Neural progenitor cell (in vitro differentiated cells): ENCODE measurements at places on chromosomes 3 and 15. TPM values are rescaled to one million over a fixed set of nuclear protein-coding genes. Genes with fewer than 3 reads are reported as not detected.

- peak within 1 kb of the TSS; percentile 42 for H3K4me3 ChIP-seq
- peaks cover 64% of the 10 kb centered on the region for H3K27me3 ChIP-seq
- no peak within 1 kb of the TSS for H3K27ac ChIP-seq
- DNase-seq = peak; percentile 77
- H3K36me3 ChIP-seq = no peaks in the 10 kb centered on the region
Measured at GRCh38 chr15:41513506-41514227, at the start of gene LTK. Gene LTK (minus strand): TSS chr15:41513827. CDS start chr15:41513709, 118 bp downstream.

DNA sequence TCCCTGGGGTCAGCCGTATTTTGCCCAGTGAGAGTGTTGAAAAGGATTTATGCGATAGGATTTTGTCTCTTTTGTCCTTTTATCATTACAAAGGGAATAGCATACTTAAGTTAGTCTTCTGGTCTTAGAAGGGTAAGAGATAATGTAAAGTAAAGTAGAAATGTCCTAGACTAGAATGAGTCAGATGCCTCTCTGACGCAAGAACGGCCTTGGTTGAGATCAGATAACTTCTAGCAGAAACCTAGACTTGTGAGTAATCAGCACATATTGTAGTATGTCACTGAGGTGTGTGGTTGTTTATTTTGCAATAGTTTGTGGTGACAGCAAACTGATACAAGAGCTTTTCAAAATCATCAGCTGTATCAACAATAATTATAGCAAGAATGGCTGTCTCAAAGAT, 866.1 kb downstream of the NSUN3 start:
- no peaks in the 10 kb centered on the region for H3K4me1 ChIP-seq
- H3K27me3 ChIP-seq = no peaks in the 10 kb centered on the region
- H3K36me3 ChIP-seq = no peaks in the 10 kb centered on the region
- H3K4me3 ChIP-seq = no peak overlapping the region
- no peak for DNase-seq

- no peaks in the 10 kb centered on the region for H3K27me3 ChIP-seq
- peaks cover 13% of the 10 kb centered on the region for H3K4me1 ChIP-seq
- no peak overlapping the region for H3K4me3 ChIP-seq
- no peak for DNase-seq
- no peaks in the 10 kb centered on the region for H3K36me3 ChIP-seq
- no peak overlapping the region for H3K27ac ChIP-seq
Measured at GRCh38 chr15:70505411-70505919, 257.9 kb downstream of the UACA start.

- H3K27me3 ChIP-seq = no peaks in the 10 kb centered on the region
- DNase-seq = no peak
- H3K4me3 ChIP-seq = no peak overlapping the region
Measured at GRCh38 chr3:33577173-33577572, 137.0 kb upstream of the UBP1 start.

DNA sequence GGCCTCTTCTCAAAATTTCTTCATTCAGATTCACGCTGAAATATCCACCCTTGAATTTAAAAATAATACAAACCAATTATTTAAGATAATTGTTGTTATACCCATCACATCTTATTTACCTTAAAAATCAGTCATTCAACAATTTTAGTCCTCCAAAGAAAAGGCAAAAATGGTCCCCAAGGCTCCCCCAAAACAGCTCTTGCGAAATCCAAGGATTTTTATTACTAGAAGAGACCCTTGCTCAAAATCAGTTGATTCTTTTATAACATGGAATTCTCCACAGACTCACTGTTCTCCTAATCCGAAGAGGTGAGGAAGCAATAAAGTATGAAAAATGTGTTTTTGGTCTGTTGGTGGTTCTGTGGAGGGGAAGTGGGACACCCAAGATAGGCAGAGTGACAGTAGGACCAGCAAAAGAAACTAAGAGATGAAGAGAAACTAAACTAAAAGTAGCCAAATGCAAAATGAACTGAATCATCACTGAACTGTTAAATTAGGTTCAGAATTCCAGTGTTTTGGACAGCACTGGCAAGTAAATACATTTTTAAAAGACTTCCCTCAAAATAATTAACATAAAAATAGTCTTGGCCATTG, 19.1 kb upstream of the PLCH1 start:
- H3K4me1 ChIP-seq = no peaks in the 10 kb centered on the region
- H3K27ac ChIP-seq = no peak overlapping the region
- H3K27me3 ChIP-seq = no peaks in the 10 kb centered on the region
- no peak overlapping the region for H3K4me3 ChIP-seq
- DNase-seq = no peak

DNA sequence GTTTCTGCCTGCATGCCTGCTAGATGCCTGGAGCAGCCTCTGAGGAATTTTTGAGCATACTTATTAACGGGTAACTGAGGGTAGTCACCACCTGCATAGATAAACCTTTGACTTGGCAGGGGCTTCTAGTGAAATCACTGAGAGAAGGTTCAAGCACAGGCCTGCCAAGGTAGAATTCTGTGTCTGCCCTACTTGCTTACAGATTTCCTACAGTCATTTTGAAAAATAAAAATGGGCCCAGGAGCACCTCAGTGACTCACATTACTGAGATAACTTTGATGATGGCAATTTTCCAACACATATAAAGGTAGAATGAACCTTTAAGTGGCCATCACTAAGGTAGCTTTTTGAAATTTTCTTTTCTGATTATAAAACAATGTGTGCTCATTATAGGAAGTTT, 10.8 kb downstream of the CRTAP start:
- H3K36me3 ChIP-seq = no peaks in the 10 kb centered on the region
- H3K27ac ChIP-seq = no peak overlapping the region
- no peak for DNase-seq
- H3K4me3 ChIP-seq = no peak overlapping the region
- H3K4me1 ChIP-seq = peaks cover 4% of the 10 kb centered on the region

- no peak overlapping the region for H3K27ac ChIP-seq
- H3K4me3 ChIP-seq = no peak overlapping the region
- no peaks in the 10 kb centered on the region for H3K36me3 ChIP-seq
- no peaks in the 10 kb centered on the region for H3K27me3 ChIP-seq
- H3K4me1 ChIP-seq = no peaks in the 10 kb centered on the region
Measured at GRCh38 chr15:88509321-88509720, 37.2 kb downstream of the DET1 start.

DNA sequence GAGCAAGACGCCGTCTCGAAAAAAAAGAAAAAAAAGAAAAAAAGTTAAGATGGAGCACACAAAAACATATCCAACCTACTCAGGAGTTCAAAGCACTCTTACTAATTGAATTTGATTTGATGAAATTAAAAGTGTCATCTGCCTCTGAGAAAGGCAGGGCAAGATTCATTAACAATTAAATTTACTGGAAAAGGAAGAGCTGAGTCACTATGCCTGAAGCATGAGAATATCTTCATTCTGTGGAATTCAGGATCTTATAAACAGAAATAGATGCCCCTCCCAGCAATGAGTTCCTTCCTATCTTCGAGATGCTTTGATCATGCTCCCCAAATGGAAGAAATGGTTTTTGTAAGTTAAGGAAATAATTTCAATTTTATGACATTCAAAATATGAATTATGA, 61.0 kb upstream of the ST3GAL6 start:
- DNase-seq = no peak
- H3K27me3 ChIP-seq = no peaks in the 10 kb centered on the region
- H3K4me1 ChIP-seq = no peaks in the 10 kb centered on the region
- no peak overlapping the region for H3K27ac ChIP-seq

GRCh38 chr3:81920816-81921215, 159.4 kb upstream of the GBE1 start:
- no peaks in the 10 kb centered on the region for H3K27me3 ChIP-seq
- H3K4me1 ChIP-seq = peaks cover 16% of the 10 kb centered on the region
- H3K27ac ChIP-seq = no peak overlapping the region
- no peak overlapping the region for H3K4me3 ChIP-seq

- H3K27me3 ChIP-seq = no peaks in the 10 kb centered on the region
- no peak overlapping the region for H3K4me3 ChIP-seq
- DNase-seq = no peak
- no peak overlapping the region for H3K27ac ChIP-seq
- H3K4me1 ChIP-seq = peaks cover 6% of the 10 kb centered on the region
Measured at GRCh38 chr3:31882431-31882830, 98.6 kb downstream of the OSBPL10 start.

GRCh38 chr3:38827791-38828190, 11.8 kb upstream of the SCN10A start:
- no peak overlapping the region for H3K4me3 ChIP-seq
- no peaks in the 10 kb centered on the region for H3K27me3 ChIP-seq
- no peaks in the 10 kb centered on the region for H3K4me1 ChIP-seq
- H3K36me3 ChIP-seq = no peaks in the 10 kb centered on the region

GRCh38 chr3:173742491-173742890, 344.9 kb downstream of the NLGN1 start:
- no peaks in the 10 kb centered on the region for H3K36me3 ChIP-seq
- no peak overlapping the region for H3K4me3 ChIP-seq
- DNase-seq = no peak
- no peaks in the 10 kb centered on the region for H3K27me3 ChIP-seq

DNA sequence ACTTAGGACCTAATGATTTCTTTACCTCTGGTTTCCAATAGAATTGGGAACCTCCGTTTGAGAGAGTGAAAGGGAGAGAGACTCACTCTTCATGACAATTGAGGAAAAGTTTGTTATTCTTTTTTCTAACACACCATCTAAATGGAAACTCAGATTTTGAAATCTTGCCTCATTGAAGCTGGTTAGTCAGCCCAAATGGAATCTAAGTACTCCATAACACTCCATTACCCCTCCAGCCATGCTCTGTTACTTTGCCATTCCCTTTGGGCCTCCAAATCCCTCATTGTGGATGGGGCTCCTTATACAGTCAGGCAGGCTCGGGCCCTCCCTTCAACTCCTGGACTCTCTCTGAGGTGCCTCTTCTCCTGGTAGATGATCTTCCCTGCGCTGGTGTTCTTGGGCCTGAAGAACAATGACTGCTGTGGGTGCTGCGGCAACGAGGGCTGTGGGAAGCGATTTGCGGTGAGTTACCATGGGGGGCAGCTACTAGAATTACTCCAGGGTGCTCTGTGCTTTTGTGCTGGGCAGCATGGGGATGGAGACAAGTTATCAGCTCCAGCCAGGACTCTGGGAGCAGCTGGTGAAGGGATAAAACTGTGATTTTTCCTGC, 1.1 kb downstream of the TM4SF4 start:
- H3K4me3 ChIP-seq = no peak overlapping the region
- no peaks in the 10 kb centered on the region for H3K36me3 ChIP-seq
- H3K4me1 ChIP-seq = no peaks in the 10 kb centered on the region
- H3K27ac ChIP-seq = no peak overlapping the region
- no peak for DNase-seq

DNA sequence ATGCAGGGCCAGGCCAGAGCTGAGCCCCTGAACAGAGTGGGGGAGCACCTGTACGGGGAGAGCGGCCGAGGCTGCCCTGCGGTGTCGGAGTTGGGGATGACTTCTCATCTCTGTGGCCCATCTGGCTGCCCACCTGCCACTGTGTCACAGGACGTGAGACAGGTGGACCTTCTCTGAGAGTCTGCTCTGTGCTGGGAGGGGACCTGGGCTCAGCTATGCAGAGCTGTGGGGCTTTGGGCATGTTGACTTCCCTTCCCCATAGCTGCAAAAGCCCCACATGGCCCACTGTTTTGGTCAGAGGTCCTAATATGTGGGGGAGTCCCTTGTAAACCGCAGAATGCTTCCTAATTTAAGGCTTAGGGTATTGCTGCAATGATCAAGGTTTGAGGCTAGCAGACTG, 68.0 kb upstream of the TRPM1 start:
- H3K27me3 ChIP-seq = no peaks in the 10 kb centered on the region
- H3K36me3 ChIP-seq = no peaks in the 10 kb centered on the region
- DNase-seq = no peak
- H3K4me1 ChIP-seq = no peaks in the 10 kb centered on the region
- no peak overlapping the region for H3K4me3 ChIP-seq

DNA sequence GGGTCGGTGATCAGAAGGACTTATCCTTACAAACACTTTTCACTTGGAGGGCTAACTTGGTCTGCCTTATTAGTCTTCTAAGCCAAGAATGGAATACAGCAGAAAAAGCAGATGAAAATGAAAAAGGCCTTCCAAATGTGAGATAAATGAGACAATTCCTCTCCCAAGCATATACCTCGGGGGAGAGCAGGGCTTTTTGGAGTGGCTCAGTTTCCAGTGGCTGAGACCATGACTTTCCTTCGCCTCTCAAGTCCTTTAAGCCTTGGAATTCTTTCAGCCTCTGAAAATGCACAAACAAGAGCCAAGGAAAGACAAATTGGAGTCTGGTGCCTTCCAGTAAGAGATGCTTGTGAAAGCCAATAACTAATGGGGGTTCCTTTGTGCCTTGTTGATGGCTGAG, 130.9 kb downstream of the DTWD1 start:
- H3K27me3 ChIP-seq = no peaks in the 10 kb centered on the region
- DNase-seq = no peak
- H3K36me3 ChIP-seq = no peaks in the 10 kb centered on the region
- H3K4me3 ChIP-seq = no peak overlapping the region

- H3K36me3 ChIP-seq = no peaks in the 10 kb centered on the region
- no peaks in the 10 kb centered on the region for H3K27me3 ChIP-seq
- no peak for DNase-seq
Measured at GRCh38 chr3:145952536-145952935, 208.4 kb downstream of the PLOD2 start.

GRCh38 chr15:98718426-98719136, 70.2 kb downstream of the IGF1R start:
- H3K4me1 ChIP-seq = peaks cover 40% of the 10 kb centered on the region
- no peaks in the 10 kb centered on the region for H3K36me3 ChIP-seq
- no peak overlapping the region for H3K4me3 ChIP-seq
- no peaks in the 10 kb centered on the region for H3K27me3 ChIP-seq
- DNase-seq = no peak

DNA sequence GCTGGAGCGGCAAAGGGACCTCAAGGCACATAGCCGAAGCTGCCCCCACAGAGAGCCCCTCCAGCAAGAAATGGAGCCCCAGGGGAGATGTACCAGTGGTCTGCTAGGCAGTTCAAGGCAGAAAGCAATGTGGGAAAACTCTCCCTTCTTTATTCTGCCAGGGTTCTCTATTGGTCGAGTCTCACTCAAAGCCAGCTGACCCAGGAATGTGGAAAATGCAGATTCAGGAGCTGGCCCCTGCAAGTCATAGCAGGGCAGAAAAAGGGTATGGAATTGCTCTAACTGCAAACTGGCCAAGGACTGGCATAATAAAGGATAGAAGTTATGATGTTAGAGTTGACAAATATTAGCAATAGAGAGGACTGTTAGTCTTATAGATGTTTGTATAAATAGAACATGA, 4.0 kb upstream of the TOPAZ1 start:
- no peaks in the 10 kb centered on the region for H3K4me1 ChIP-seq
- H3K4me3 ChIP-seq = no peak overlapping the region
- no peaks in the 10 kb centered on the region for H3K36me3 ChIP-seq
- H3K27me3 ChIP-seq = no peaks in the 10 kb centered on the region

GRCh38 chr3:40915346-40915865, 283.9 kb upstream of the CTNNB1 start:
- DNase-seq = no peak
- H3K36me3 ChIP-seq = no peaks in the 10 kb centered on the region
- no peak overlapping the region for H3K27ac ChIP-seq
- peaks cover 5% of the 10 kb centered on the region for H3K4me1 ChIP-seq
- H3K4me3 ChIP-seq = no peak overlapping the region

CLDN18 gene
- total RNA-seq = not detected in 2 replicates

HYAL1 gene
- total RNA-seq = 1.6 and 3.0 TPM in 2 replicates

STAC gene
- 6.5 and 9.6 TPM in 2 replicates for total RNA-seq

GLDN gene
- 2.4 and 5.3 TPM in 2 replicates for total RNA-seq

MESP2 gene
- 0.19 TPM in 1 of 2 replicates, not detected in the other for total RNA-seq

FAM81A gene
- total RNA-seq = 0.41 and 0.87 TPM in 2 replicates

DNAH12 gene
- total RNA-seq = 0.02 and 0.03 TPM in 2 replicates

PIGZ gene
- total RNA-seq = 1.2 TPM in 1 of 2 replicates, not detected in the other

UBE2E2 gene
- 86.2 and 89.8 TPM in 2 replicates for total RNA-seq

ITIH4 gene
- total RNA-seq = 1.1 and 2.4 TPM in 2 replicates

CFAP100 gene
- 0.12 TPM in 1 of 2 replicates, not detected in the other for total RNA-seq

PRR23B gene
- not detected in 2 replicates for total RNA-seq

SH2D7 gene
- total RNA-seq = not detected in 2 replicates

NUP210 gene
- total RNA-seq = 37.1 and 78.9 TPM in 2 replicates
